CD4-positive, alpha-beta T cell treated with Interleukin-10 for 1 hour (primary cell): ENCODE measurements at places on chromosomes 16 and 17.
A peak's percentile ranks its signal among the peaks of the same experiment; 100 is the strongest.

GRCh38 chr17:17755715-17756114 lies 74.5 kb downstream of the RAI1 start:
- DNase-seq: no peak

GRCh38 chr17:8146381-8147140 lies 5.6 kb downstream of the PER1 start:
- DNase-seq: peak; percentile 7

DNA sequence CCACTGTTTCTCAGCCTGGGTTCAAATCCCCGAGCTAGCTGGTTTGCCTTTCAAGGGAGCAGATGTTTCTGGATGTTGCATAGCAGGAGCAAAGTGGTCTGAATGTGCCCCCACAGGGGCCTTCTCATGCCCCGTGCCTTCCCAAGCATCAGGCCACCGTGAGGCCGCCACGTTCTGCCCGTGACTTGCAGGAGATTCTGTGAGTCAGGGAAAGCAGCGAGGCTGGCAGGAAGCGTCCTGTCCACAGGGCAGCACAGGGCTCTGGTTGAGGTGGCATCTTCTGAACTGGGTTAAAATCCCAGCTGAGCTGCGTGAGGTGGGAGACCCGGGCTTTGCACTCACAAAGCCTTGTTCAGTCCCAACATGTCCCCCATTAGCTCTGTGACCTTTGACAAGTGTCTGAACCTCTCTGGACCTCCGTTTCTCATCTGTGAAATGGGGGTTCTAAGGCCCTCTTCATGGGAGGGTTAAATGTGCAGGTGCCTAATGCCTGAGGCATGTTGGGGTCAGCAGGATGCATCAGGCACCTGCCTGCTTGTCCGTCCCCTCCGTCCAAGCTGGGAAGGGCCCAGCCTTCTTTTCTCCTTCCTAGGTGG lies 94.8 kb upstream of the PLCG2 start:
- no peak for DNase-seq

DNA sequence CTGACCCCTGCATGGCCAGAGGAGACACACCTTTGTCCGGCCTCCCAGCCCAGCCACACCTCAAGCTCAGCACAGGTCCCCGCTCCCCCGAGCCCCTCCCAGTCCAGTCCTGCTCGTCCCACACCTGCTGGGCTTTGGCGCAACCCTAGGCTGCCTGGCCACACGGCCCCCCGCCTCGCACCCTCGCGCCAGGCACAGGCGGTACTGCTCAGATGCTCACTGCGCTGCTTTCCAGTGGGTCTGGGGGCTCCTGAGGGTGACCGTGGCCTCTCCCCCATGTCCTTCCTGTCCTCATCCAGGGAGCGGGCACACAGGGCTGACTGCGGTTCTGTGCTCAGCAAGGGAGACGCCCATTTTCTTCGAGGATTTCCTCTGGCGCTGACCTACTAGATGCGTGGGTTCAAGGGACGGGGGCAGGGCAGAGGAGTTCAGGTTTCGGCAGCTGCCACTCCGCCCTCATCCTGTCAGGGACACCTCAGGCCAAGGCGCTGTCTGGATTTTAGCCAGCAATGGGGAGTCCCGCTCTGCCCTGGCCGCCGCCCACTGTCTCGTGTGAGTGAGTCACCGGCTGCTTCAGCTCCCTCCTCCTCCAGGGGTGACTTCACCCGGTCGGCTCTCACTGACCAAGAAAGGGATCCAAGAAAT lies 118.0 kb upstream of the ZNF469 start:
- peak; percentile 35 for DNase-seq

GRCh38 chr17:55691666-55692065 lies 31.0 kb downstream of the TMEM100 start:
- DNase-seq: no peak

- DNase-seq: no peak
Measured at GRCh38 chr16:23519282-23519681, 9.0 kb upstream of the GGA2 start.

- DNase-seq: peak; percentile 23
Measured at GRCh38 chr16:88782454-88783390, 2.3 kb downstream of the PIEZO1 start.

DNA sequence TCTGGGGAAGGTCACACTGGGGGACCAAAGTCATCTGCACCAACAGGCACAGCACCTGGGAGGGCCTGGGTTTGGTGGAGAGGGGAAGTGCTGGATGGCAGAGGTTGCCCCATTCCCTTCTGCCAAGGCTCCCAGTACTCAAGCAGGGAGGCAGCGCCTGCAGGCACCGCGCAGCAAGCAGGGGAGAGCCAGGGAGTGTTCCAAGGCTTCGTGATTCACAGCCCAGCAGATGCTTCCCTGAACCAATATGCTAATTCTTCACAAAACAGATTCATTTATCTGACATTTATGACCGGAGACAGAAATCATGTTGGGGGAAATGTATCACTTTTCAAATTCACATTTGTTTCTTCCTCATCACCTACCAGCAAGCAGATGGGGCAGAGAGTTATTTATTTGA lies 13.4 kb upstream of the CDH5 start:
- no peak for DNase-seq

GRCh38 chr17:70345061-70345460 lies 175.7 kb downstream of the KCNJ2 start:
- DNase-seq: no peak

- peak; percentile 44 for DNase-seq
Measured at GRCh38 chr17:1137465-1137894, 42.3 kb downstream of the ABR start.

DNA sequence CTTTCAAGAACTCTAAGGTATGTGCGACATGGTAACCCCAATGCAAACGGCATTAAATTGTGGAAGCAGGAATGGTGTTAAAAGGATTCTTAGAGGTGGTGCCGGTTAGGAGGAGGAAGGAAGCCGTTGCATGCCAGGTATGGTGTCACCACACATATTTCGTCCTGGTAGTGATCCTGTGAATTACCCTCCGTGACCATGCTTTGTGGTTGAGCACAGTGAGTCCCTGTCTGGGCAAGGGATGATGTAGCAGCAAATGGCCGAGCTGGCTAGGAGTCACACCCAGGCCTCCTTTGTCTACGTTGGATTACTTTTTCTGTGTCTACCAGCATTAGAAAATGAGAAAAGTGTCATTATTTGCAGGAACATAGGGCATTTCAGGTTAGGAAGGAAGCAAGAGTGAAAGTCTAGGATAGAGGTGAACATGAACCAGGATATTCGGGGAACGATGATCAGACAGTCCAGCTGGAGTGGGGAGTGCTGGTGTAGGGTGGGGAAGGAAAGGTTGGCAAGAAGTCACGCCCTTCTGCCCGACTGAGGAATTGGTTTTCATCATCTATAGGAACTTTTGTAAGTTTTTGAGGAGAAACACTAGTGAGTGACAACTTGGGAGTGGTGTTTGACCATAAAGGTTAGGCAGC lies 123.5 kb downstream of the PRKCA start:
- no peak for DNase-seq

- no peak for DNase-seq
Measured at GRCh38 chr16:26824469-26824868, 242.3 kb upstream of the C16orf82 start.

GRCh38 chr17:9308069-9308468 lies 267.6 kb downstream of the STX8 start:
- no peak for DNase-seq

DNA sequence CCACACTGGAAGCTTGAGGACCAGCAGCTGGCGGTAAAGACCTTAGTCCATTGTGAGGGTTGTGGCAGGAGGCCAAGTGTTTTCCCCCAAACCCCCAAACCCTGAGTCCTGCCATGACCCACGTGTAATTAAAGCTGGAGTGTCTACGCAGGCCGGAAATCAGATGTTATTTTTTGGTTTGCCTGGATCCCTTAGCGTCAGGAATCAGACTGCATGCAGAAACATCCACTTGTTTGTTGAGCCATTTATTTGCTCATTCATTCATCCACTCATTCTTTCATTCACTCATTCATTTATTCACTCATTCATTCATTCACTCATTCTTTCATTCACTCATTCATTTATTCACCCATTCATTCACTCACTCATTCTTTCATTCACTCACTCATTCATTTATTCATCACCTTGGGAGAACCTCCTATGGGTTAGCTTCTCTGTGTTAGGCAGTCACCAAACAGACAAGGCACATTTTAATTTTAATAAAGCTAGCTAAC lies 313.1 kb downstream of the MAF start:
- no peak for DNase-seq

DNA sequence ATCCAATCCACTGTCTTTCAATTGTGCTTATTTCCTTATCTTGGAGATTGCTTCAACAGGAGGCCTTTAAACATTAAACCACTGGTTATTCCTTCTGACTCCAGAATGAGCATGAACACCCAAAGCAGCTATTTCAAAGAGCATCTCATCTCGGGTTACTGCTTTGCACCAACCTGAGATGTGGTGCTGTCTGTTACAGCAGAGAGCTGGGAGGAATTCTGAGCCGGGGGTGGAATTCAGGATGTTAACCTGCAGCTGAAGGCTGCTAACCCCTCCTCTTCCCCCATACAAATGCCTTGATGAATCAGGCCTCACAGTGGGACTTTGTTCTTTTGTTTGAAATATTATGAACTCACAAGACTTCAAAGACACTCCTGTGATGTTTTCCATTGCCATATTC lies 113.1 kb downstream of the SHISA9 start:
- DNase-seq: no peak

DNA sequence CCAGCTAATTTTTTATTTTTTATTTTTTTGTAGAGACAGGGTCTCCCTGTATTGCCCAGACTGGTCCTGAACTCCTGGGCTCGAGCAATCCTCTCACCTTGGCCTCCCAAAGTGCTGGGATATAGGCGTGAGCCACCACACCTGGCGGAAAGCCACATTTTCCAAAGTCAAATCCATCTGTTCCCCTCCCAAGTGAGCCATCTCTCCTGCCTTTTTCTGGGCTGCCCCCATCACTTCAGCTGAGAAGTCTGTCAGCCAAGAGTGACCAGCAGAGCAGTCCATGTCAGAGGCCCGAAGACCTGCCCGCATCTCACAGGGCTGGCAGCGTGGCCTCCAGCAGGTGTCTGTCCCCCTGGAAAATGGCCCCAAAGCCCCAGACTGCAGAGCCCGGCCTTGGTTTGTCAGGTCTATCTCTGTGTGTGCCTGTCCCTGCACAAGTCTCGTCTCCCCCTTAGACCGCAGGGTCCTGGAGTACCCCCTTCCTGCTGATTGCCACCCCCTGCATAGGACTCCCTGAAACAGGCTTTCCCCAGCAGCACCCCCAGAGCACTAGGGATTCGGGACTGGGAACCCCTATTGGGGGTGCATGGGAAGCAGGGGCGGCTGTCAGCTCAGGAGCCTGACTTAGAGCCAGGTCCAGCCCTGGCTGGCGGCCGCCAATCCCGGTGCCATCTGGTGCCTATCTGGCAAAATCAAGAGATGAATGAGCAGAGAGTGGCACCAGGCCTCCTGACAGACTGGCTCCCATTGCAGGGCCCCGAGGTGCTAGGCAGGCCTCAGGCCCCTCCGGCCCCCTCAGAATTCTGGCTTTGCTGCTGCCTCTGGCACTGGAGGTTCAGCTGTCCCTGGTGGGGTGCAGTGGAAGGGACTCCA lies 7.8 kb downstream of the TTYH2 start:
- no peak for DNase-seq

GRCh38 chr16:11249233-11250061 lies 6.6 kb downstream of the SOCS1 start:
- DNase-seq: no peak

GRCh38 chr16:912684-913613 lies 57.8 kb downstream of the LMF1 start:
- DNase-seq: no peak

DNA sequence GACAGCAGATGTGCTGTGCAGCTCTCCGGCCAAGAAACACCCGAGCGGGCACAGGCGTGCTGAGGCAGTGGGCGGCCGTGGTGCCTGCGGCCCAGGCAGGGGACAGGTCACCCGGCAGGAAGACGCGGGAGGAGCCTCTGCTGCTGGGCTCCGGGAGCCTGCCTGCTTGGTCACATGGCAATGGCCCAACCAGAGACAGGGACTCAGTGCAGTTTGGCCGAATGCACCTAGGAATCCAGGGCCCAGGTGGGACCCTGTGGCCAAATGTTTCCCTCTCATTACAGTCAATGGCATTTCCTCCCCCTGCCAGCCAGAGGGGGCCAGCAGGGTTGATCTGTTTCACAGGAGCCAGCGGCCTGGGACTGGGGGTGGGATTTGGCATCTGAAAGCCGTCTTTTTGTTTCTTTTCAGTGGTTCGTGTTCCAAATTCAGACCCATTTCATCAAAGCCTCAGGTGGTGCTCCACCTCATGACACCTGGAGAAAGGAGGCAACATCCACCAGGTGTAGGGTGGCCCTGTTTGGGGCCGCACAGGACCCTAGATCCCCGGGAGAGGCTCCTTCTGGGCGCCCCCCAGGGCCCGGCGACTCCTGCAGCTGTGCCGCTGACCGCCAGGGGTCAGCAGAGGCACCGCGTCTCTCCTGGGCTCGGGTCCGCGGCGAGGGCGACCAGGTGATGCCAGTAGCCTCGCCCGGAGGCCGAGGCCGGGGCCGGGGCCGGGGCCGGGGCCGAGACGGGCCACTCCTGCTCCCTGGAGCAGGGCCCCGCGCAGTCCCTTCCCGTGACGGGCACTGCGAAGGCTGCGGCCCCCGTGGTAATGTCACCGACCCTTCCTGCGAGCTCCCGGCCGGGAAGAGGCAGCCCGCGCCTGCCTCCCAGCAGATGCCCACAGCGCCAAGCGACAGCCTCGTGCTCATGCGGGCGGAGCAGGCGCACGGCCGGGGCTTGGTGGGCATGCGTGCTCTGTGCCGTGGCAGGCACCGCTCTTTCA lies 118.5 kb downstream of the C16orf78 start:
- peak; percentile 19 for DNase-seq

- no peak for DNase-seq
Measured at GRCh38 chr17:50274142-50274896, at the start of gene TMEM92. Gene TMEM92, plus strand, starts transcription at chr17:50274466. Its CDS starts 36 bp downstream, at chr17:50274502.

- no peak for DNase-seq
Measured at GRCh38 chr16:72129976-72130656, 36.5 kb downstream of the DHX38 start.

DNA sequence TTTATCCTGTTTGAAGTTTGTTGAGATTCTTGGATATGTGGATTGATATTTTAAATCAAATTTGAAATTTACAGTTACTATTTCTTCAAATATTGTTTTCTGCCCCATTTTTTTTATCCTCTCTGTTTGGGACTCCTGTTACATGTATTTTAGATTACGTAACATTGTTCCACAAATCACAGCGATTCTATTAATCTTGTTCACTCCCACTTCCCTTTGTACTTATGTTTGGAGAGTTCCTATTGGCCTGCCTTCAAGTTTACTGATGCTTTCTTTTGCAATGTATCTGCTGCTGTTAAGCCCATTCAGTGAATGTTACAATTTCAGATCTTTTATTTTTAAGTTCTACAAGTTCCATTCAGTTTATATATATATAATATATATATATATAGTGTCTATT lies 288.3 kb upstream of the TNRC6C start:
- DNase-seq: no peak
